ENCODE measurements at places on chromosomes 12 and 14.
A peak's percentile ranks its signal among the peaks of the same experiment; 100 is the strongest.

DNA sequence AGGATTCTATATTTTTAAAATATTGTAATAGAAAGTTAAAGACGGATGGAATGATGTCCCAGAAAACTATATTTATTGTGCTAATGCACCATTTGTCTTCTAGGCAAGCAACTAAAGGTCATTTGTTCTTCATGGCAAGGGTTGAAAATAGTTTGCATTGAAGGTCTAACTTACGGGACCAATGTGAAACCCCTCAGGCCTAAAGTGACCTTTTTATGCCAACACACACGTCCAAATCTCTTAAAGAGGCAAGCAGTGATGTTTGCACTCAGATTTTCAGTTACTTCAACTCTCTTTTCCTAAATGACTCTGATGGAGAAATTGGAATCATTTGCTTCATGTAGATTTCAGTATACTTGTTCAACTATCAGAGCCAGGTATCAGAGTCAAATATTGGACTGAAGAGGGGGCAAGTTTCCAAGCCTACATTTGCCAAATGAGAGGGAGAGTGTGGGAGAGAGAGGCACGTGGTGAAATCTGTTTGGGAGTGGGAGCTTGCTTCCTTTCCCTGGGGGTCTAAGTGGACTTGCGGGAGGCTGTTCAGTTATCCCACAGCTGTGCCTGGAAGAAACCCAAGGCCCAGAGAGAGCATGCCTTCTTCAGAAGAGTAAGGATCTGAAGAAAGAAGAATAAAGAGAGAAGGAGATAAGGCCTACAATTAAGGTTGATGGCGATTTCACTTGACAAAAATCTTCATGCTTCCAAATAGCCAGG is 459.8 kb downstream of the BCAT1 start:
- no peak for DNase-seq

DNA sequence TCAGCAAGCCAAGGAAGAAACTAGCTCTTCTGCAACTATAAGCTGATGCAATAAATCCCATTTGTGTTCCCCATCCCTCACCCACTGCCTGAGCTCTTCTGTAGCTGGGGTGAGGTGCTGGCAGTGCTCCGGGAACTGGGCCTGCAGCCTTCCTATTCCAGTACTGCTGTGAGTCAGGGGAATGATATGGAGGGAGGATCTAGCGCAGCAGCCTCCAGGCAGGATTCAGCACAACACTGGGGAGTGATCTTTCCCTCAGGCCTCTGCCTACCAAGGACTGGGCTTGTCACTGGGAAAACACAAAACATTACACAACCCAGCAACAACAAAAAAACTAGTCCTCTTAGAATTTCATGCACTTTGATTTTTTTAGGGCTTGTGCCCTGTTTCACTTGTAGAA is 58.7 kb downstream of the ST8SIA1 start:
- DNase-seq, result no peak

- no peak for DNase-seq
These were observed 334.1 kb upstream of the RGS6 start for GRCh38 chr14:71597955-71598660.

DNA sequence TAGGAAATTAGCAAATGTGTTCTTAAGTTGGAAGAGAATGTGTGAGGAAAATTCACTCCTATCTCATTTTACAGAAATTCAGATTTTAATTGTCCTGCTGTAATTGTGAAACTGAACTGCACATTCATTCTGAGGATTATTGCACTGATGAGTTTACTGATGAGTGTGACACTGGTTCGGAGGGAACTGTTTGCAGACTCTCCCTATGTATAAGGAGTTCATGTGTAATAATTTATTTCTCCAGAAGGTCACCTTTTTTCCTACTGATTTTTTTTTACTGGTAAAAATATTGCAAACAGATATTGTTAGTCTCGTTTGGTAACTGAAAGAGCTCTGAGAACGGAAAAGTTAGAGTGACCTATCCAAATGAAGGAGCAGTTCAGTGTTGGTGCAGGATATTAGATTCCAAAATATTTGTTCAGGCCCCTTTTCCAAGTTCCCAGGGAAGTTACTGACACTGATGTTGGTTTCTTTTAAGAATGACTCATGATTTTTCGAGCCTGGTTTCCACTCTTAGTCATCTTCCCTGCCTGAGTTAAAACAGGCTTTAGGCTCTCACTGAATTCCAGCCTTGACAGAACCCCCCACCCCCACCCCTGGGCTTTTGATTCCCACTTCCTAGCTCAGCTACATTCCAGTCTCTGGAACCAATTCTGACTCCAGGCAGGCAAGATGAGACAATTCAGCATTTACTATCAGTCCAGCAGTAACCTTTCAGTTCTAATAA is 18.4 kb downstream of the ANO6 start:
- DNase-seq, result no peak

DNA sequence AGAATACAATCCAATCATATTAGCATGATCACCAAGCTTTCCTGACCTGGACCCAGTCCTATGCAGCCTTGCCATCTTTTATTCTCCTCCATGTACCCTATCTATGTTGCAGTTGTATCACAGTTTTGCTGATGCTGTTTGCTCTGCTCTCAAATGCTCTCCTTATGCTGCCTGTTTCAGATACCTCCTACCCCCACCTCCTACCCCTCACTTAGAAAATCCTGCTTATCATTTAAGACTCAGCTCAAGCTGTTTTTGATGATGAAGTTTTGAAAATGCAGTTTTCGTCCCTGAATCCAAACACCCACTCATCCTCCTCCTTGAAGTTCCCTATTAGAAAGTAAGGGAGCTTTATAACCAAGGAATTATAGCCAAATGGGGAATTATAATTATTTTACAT is 457.4 kb upstream of the ATP2B1 start:
- DNase-seq, result no peak

DNA sequence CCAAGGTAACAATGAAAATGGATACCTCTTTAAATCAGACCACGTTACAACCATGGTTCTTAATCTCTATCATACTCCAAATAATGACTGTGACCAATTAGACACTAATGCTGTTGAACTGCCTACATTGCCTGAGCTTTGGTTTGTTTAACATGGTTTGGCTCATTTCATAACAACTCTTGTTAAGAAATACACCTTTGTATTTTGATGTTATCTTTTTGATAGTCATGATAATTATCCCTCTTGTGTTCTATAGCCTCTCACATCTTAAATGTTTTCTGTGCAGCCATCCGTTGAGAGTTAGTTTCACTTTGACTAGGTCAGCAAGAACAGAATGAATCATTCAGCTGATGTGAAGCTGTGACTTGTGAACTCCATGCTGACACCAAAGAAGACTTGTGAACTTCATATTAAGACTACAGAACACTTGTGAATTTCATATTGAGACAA is 75.5 kb upstream of the RERGL start:
- DNase-seq, result peak; percentile 10

GRCh38 chr14:69688299-69688649 is 76.9 kb downstream of the SUSD6 start:
- no peak for DNase-seq

- no peak for DNase-seq
These were observed 196.9 kb downstream of the BCL11B start for GRCh38 chr14:99075061-99075460.

GRCh38 chr14:104389326-104390220 is 190.0 kb upstream of the C14orf180 start:
- peak; percentile 20 for DNase-seq

- DNase-seq, result peak; percentile 79
These were observed 79.9 kb downstream of the HECTD1 start for GRCh38 chr14:31127690-31128089.

- DNase-seq, result no peak
These were observed 4.2 kb upstream of the LRR1 start for GRCh38 chr14:49594347-49595091.

DNA sequence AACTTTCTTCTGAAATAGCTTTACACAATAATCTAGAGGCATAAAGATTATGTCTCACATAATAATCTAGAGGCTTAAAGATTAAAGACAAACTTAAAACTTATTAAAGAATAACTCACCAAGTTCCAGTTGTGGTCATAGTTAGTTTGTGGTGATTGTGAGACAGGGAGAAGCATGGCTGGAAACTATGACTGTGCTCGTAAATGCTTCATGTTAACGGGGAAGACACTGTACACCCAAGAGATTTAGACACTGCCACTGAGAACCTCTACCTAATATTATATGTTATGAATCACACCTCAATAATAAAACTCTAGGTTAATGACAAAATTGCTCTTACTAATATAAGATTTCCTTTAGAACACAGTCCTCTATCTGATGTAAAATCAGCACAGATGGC is 541.6 kb downstream of the TMEM121 start:
- no peak for DNase-seq

- no peak for DNase-seq
These were observed 23.6 kb downstream of the KRT80 start for GRCh38 chr12:52168019-52168717.

GRCh38 chr12:112096667-112097066 is 11.9 kb downstream of the NAA25 start:
- peak; percentile 27 for DNase-seq

DNA sequence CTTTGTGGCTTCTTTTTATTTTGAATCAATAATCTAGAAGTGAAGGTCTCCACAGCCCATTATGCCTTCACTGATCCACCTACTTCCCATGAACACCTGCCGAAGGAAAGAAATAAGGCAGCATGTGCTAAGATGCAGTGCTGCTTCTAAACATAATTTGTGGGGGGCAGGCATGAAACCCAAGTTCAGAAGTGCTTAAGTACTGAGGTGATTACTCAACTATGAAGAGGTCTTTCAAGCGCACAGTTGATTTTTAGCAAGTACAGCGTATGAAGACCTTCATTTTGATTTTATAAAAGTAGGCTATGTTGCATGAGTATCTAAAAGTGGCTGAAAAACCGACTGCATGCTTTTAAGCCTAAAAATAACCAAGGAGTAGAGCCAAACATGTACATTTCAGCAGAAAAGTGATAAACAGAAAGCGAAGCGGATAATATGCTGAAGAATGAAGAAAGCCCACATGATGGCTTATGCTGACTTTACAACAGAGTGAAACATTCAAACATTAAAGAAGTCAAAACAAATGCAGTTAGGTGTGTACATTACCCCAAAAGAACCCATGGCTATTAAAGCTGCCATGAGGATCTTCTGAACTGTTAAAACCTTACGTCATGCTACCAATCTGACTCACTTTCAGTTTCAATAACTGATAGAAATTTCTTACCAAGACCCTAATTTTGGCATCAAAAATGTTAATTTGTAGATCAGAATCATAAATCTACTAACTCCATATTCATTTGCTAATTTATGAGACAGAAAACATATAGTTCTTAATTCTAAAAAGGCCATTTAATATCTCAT is 29.3 kb downstream of the KICS2 start:
- no peak for DNase-seq

DNA sequence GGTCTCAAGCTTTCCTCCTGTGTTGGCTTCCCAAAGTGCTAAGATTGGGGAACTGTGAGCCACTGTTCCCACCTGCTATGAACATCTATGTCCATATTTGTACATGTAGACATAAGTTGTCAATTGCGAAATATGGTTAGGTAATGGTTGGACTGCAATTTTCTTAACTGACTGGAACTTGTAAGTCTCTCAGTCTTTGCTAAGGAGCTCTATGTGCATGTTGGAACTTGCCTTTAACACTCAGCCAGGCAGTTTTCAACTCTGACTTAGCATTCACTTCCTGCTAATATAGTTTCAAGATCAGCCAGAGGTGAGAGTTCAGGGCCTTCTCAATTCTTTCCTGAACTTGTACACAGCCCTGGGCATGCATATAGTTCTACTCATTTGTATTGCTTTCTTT is 44.5 kb upstream of the EEA1 start:
- no peak for DNase-seq

DNA sequence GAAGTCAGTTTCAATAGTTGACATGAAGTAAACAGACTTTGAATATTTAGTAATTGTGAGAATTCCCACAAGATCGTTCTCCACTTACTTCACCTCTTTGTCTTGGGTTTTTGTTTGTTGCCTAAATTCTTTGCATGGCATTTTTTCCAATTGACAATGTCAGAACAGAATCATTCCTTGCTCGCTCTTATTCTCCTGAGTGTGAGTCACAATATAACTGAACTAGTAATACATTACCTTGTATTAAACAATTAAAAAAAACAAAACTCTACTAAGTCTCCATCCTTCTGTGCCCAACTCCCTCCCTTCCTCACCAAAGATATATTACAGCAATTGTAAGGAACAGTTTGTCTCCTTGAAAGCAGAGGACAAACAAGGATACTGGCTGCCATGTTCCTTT is 638.8 kb upstream of the NOVA1 start:
- DNase-seq, result no peak

- DNase-seq, result no peak
These were observed 64.2 kb downstream of the ERH start for GRCh38 chr14:69333791-69334337.

DNA sequence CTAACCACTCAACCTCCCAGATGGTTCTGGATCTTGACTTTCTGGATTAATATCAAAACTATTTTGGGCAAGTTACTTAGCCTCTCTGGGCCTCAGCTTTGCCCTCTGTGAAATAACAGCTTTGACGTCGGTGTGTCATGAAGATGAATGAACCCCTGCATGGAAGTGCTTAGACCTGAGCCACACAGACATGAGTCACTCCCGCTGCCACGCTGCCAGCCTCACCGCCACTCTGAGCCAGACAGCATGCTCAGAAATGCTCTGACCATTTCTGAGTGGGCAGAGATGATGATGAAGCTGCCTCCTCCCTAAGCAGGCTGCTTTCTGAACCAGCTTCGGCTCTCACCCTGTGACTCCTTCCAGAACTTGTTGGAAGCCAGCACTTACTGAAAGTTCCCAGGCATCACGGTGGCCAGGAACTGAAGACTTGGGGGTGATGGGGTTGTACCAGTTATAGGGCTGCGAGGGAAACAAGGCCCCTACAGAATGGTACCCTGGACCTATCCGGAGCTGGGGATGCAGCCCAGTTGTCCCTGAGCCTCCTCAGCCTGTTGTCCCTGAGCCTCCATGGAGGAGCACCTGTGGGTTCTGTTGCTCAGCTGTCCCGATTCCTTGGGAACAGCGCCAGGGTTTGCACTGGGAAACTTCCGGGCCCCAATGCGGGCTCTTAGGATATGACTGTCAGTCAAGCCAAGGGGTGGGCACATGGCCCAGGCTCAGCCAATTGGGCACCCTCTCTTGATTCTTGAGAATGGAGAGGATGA is 2.0 kb upstream of the CCDC197 start:
- no peak for DNase-seq

GRCh38 chr12:66647034-66647691 is 31.7 kb downstream of the GRIP1 start:
- DNase-seq, result no peak

- no peak for DNase-seq
These were observed 70.0 kb downstream of the SYNE3 start for GRCh38 chr14:95446470-95446869.

DNA sequence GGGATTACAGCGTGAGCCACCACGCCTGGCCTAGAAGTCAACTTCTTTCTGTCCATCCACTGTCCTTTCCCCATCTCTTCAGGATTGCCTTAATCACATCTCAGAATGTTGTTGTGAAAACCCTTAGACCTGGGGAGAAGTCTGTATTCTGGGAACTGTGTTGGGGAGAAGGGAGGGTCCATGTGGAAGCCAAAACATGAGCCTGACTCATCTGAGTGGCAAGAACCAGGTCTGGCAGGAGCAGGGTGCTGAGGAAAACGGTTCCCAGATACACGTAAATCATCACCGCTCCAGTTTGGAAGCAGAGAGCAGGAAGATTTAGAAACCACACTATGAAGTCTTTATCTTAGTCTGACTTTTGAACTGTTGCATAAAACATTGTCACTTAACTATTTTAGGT is 245.6 kb upstream of the RGS6 start:
- DNase-seq, result no peak
